ENCODE measurements at places on chromosomes 5 and 9.

- DNase-seq: no peak
Measured at GRCh38 chr5:172768573-172769341, 2.2 kb downstream of the DUSP1 start.

- DNase-seq: no peak
Measured at GRCh38 chr5:95374061-95374460, 17.1 kb upstream of the FAM81B start.

DNA sequence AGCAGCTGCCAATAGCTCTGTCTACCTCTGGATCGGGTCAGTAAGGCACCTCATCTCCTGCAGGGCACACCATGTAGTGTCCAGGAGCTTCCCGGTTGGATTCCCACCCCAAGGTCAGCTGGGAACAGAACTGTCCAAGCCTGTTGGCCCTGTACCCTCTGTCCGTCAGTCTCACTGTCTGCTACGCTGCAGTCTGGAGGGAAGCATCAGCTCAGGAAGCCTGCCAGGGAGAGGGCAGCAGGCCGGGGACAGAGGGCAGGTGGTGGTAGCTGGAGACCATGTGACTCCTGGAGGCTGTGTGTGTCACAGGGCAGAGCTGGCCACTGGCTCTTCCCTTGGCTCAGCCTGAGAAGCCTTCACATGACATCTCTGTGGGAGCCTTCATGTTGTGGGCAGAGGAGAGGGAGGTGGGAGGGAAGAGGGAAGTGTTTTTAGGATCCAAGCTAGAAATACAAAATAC lies 134.5 kb downstream of the SEC61B start:
- no peak for DNase-seq

GRCh38 chr9:116219686-116220085 lies 66.1 kb downstream of the PAPPA start:
- no peak for DNase-seq

GRCh38 chr5:137070521-137070920 lies 428.6 kb downstream of the SPOCK1 start:
- DNase-seq: no peak

GRCh38 chr5:143636931-143637528 lies 174.9 kb upstream of the HMHB1 start:
- no peak for DNase-seq

DNA sequence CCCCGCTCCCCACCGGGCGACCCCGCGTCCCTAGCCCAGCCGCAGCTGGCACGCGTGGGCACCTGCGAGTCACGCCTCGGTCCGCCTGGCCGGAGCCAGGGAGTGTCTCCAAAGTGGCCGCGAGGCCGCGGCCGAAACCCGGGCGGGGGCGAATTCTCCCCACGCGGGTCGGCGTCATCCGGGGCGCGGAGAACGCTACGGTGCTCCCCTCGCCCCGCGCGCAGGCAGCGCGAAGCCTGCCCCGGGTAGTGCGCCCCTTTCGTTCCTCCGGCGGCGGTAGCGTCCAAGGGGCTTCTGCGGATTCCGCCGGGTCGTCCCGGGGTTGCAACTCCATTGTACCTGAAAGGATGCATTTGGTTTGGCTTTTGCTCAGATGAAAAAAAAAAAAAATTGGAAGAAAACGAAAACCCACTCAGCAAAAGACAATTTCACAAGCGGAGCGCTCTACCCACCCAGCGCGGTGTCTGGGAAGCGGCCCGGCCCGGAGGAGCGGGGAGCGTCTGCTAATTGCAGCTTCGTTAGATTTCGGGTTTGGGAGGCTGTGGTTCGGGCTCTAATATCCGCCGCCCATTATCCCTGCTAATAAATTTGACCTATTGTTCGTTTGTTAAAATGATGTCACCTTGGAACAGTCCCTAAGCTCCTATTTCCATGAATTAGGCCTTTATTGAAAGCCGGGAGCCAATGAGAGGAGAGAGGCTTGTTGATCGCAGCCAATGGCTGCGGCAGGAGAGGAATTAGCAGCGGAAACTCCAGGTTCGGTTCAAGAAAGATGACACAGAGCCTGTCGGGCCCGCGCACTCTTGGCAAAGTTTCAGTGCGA lies at the start of gene TLX3:
TSS of gene TLX3 (plus strand) at position 796 of the 823 bp plus-strand sequence. CDS start 118 bp downstream, outside the sequence.
- DNase-seq: no peak

DNA sequence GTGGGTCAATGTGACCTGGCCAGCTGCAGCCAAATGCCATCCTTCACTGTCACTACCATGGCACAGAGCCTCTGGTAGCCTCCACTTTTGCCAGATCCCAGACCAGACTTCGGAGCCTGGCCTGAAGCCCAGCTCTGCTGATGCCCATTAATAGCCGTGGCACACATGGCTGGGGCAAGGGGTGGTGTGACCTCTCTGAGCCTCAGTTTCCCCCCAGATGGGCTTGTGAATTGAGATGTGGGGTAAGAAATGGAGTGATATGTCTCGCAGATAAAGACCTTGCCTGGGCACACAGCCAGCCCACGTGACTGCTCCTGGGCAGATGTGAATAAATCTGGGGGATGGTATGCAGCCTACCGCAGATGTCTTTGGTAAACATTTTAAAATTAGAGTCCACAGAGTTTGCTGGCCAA lies 13.9 kb downstream of the SUSD3 start:
- DNase-seq: no peak

DNA sequence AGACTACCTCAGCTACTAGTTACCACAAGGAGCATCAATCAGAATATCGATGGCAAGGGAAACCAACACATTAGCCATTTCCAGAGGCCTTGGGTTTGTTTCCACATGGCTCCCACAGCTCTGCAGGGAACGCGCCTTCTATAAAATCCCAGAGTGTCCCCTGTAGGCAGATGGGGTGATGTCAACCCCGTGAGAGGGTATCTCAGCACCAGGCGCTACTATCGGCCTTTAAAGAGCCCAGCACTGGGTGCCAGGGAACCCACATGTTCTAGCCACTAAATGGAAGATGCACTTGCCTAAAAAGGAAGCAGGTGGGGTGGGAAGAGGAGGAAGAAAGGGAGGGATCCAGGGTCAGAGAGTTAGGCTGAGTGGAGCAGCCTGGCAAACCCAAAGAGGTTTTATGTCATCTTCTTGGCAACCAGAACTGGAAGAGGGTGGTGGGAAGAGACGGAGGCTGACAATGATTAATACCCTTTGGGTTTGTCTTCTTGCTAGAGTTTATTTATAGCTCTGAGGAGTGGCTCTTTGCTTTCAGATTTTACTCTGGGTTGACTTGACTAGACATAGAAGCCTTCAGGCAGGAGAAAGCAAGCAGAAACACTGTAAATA lies 19.9 kb downstream of the MACROH2A1 start:
- no peak for DNase-seq

DNA sequence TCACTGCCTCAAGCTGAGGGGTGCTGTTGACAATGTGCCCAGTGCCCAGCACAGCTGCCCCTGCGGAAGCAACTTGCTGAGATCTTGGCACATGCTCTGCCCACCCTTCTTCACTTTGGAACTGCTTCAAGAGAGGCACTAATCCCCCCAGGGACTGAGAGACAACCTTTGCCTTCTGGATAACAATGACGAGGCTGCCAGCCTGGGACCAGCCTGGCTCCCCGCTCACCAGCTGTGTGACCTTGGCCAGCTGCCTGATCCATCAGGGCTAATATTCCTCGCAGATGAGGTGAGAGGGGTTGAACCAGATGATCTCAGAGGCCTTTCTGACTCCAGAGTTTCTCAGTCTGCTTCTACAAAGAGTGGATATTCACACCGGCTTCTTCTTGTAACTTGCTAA lies 81.0 kb downstream of the SHB start:
- DNase-seq: no peak

- DNase-seq: no peak
Measured at GRCh38 chr5:962386-962785, 46.2 kb upstream of the NKD2 start.

DNA sequence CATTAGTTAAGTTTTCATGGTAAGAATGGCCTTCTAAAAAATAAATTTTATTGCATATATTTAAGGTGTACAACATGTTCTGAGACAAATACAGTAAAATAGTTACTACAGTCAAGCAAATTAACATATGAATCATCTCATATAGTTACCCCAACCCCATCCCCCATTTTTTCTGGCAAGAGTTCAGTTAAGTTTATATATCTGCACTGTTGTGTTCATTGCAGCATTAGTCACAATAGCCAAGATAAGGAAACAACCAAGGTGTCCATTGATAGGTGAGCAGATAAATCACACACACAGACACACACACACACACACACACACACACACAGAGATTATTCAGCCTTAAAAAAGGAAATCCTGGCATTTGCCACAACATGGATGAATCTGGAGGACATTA lies 37.2 kb upstream of the OTULIN start:
- no peak for DNase-seq

DNA sequence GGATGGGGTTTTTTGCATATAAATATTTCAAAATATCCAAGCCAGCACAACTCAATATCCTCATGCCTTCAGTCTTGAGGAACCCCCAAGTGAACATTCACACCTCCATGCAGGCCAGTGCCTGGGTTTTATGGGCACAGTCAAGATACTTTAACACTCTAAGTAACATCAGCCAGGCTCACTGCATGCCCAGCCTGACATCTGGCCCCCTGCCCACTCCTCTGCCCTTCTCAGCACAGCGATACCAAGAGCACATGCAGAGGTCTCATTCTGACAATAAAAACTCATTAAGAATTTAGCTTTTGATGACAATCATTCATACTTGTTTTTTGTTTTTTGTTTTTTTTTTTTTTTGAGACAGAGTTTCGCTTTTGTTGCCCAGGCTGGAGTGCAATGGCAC lies 250.0 kb downstream of the CWC27 start:
- DNase-seq: no peak

GRCh38 chr9:8012986-8013385 lies 213.4 kb upstream of the DMAC1 start:
- no peak for DNase-seq

- DNase-seq: peak; percentile 16
Measured at GRCh38 chr9:126915281-126915816, 767 bp downstream of the RALGPS1 start.
